ENCODE measurements at places on chromosomes 4 and X. TPM values are rescaled to one million over a fixed set of nuclear protein-coding genes. Genes with fewer than 3 reads are reported as not detected.

DNA sequence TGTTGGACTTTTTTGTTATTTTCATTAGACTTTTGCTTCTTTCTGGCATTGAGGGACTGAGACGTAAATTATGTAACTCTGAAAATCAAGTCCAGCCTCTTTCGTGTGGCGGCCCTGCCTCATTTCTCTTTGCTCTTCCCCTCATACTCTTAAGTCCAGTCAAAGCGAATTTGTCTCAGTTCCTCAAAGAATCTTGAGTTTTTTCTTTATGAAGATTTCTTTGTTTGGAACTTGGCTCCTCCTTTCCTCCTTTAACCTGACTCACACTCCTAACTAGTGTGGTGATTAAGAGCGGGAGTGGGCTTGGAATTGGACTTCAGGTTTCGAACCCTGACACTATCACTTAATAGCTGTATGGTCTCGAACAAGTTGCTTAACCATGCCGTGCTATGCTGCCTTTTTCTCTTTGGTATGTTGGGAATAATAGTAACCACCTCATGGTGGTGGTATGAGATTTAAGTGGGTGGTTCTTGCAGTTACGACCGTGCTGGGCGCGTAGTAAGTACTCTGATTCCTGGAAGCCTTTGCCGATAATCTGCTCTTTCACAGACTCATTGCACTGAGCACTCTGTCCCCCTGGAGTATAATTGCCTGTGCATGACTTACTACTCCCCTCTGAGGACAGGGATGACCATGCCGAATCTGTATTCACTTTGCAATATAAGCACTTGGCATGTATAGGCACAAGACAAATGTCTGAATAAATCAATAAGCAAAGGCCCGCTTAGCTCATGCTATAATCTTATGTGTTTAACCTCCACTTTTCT, 19.1 kb downstream of the FNIP2 start:
- no peak for DNase-seq

GRCh38 chr4:131551306-131551705, 1597.8 kb upstream of the PCDH10 start:
- no peak for DNase-seq

DNA sequence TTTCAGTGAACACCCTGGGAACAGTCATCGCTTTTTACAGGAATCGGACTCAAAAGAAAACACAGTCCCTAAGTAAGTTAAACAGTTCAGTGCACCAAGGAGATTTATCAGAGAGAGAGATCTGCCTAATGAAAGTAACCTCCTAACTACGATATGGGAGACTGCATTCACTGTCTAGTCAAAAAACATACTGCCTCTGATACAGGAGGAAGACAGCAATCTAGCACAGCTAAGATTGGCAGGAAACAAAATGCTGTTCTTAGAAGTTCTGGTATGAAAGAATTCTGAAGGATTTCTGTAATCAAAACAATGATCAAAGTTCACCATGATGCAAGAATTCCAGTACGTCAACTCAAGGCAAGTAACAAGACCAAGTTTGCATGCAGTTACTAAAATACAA, 92.8 kb downstream of the MAML3 start:
- no peak for DNase-seq

Gene KIT
- total RNA-seq, result 45.2 TPM

Gene PNCK
- total RNA-seq, result not detected

Gene PHKA1
- total RNA-seq, result 4.8 TPM

DNA sequence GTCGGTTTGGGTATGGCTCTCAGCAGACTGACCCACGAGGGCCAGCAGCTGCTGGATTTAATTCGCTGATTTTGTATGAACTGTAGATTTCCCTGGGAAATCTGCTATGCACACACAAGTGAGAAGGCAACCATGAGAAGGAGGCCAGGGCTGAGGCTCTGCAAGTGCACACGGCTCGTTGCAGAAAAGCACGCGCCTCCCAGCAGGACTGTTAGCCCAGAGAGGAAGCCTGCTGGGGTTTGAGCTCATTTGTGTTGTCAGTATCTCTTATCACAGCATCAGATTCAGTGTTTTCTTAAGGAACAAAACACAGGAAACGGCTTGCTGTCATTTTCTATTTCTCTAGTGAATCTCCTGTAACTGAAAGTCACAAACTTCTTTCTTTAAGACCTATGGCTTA, 296.2 kb upstream of the FAT1 start:
- no peak for DNase-seq

GRCh38 chrX:17474892-17475291, 99.9 kb downstream of the NHS start:
- DNase-seq, result no peak

DNA sequence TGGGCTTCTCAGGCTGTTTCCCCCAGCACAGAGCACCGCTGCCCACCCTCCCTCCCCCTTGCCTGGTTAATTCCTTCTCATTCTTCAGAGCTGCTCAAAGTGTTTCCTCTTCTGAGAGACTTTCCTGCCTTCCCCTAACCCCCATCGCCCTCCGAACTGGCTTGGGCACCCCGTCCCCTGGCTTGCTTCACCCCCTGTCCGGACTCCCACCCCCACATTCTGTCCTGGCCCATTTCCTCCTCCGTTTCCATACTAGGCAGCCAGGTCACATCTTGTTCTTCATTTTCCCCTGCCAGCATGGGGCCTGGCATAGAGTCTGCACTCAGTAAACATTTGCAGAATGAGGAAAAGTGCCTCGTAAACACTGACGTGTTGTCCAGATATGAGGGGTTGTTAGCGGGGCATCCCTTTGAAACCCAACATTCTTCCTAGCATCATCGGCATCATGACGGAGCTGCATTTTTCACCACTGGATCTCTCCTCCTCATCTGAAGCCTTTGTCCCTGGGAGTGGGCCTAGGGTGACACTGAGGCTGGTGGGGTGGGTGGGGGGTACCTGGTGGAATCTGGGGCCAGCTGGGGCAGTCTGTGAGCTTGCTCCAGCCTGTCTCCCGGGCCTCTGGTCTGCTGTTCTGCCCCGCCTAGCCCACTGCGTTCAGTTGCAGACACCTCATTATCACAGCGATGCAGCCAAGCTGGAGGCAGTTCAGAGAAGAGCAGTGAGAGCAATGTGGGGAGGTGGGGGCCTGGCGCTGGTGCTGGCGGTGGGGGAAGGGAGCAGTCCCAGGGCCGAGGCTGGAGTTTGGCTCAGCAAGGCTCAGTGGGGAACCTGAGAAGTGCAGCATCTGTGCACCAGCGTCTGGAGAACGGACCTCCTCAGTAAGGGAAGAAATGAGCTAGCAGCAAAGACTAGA, 149.4 kb upstream of the PJA1 start:
- DNase-seq, result no peak

- no peak for DNase-seq
Observed at GRCh38 chr4:172392741-172393140, 579.5 kb downstream of the GALNTL6 start.

Gene RHOXF1
- not detected for total RNA-seq

DNA sequence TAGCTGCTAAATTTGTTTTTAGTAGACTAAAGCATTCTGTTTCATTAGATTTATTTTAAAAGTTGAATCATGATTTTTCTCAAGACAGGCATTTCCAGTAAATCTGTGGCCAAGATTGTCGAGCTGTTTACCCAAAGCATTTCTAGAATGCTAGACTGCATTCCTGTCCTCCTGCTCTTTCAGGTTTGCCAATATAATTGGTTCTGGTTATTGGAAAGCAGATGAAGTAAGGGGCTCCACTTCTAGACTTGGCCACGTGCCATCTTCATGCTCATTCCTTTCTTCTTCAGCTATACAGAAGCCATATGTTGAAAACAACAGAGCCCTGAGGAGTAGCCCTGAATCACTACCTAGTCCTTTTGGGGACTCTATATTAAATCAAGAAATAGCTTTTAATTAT, 62.5 kb downstream of the PGRMC2 start:
- DNase-seq, result no peak

Gene PPEF1
- not detected for total RNA-seq

Gene CCNG2
- total RNA-seq, result 11.6 TPM

Gene CT45A2
- not detected for total RNA-seq

- DNase-seq, result no peak
Observed at GRCh38 chr4:72631296-72631695, 62.3 kb upstream of the ADAMTS3 start.

- DNase-seq, result no peak
Observed at GRCh38 chr4:98801259-98801725, 127.6 kb downstream of the EIF4E start.

DNA sequence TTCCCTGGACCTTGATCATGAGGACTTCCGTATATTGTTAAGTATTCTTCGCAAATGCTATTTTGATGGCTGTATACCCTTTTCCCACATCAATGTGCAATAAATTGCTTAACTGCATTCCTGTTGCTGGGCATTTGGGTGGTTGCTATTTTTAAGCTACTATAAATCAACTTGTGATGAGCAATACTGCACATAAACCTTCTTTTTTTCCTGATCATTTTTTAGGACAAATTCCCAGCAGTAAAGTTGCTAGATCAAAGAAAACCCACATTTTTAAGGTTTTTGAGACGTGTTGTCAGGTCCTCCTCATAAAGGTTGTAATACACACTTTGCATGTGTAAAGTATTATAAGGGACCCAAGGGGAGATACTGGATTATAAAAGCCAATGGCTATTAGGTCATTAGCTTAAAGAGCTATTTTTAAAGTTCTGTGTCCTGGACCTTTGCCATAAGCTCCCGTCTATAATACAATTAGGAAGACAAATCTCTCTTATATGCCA, 35.6 kb downstream of the LIMCH1 start:
- DNase-seq, result no peak

Gene BEX5
- total RNA-seq, result 1.3 TPM

GRCh38 chr4:26884026-26884425, 23.4 kb downstream of the STIM2 start:
- no peak for DNase-seq

Gene PCDH19
- total RNA-seq, result under 0.01 TPM

- DNase-seq, result no peak
Observed at GRCh38 chr4:165207016-165207430, 338 bp upstream of the KLHL2 start.

DNA sequence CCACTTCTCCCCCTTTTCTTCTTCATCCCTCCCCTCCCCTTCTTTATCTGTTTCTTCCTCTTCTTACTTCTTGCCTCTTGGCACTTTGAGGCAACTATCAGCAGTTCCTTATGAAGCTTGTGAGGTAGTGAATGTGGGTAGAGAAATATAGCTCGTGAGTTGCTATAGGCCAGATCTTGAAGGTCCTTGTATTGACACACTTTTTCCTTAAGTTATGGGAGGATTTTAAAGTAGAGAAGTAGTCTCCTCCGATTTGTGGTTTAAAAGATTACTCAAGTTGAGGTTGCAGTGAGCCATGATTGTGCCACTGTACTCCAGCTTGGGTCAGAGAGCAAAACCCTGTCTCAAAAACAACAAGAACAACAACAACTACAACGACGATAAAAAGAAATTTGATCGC, 3.4 kb upstream of the RRAGB start:
- DNase-seq, result no peak

Gene UGT2A1
- not detected for total RNA-seq

Gene ADGRG4
- total RNA-seq, result under 0.01 TPM

- DNase-seq, result no peak
Observed at GRCh38 chr4:26030260-26030667, 116.2 kb downstream of the SMIM20 start.

Gene NR0B1
- total RNA-seq, result 0.27 TPM

- no peak for DNase-seq
Observed at GRCh38 chr4:86960557-86960961, 25.7 kb downstream of the AFF1 start.

GRCh38 chr4:170581969-170582368, 492.2 kb upstream of the AADAT start:
- no peak for DNase-seq

DNA sequence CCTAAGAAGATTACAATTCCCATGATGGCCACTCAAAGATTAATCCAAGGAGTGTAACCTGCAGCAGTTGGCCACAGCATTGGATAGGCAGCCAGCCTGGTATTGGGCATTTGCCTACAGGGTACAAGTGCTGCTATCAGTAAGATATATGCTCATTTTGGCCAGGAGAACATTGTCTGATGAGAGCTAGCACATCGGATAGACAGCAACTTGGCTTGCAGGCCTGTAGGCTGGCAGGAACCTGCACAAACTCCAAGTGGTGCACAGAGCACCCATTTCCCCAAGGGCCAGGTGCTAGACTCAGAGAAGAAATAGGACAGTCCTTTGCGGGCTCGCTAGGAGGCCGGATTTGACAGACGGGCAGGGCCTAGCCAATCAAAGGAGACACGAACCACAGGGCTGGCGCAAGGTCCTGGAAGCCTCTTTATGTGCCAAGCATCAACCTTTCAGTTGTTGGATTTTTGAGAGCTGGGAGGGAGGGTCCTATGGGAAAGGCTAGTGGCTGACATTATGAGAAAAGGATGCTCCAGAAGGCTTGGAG, 11.7 kb upstream of the AP1AR start:
- DNase-seq, result no peak

Gene MND1
- total RNA-seq, result 0.54 TPM

Gene CYLC1
- total RNA-seq, result not detected

- no peak for DNase-seq
Observed at GRCh38 chr4:124753941-124754581, 41.5 kb upstream of the ANKRD50 start.

DNA sequence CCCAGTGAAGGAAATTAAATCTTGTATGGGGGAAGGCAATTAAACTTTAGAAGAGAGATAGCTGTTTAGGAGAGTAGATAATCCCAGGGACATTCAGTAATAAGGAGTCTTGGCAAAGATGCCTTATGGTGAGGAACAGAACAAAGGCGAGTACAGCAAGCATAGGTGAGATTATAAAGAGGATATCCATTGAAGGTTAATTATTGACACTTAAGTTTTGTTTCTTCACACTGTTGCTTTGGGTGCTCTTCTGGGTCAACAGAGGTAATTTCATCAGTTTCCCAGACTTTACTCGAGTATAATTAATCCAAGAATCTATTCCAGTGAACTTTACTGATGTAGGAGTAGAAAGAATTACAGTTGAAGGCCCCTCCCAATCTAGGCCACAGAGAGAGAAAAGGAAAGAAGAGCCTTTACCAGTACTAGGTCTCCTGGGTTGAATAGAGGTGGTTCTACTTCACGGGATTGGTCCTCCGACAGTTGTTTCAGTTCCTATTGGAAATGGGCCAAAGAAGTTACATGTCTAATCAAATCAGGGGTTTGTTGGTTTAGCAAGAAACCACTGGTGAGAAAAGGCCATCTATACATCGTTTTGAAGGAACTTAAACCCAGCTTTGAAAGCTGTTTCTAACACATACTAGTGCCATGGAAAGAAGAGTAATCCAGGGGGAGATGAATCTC, 27.2 kb downstream of the EPGN start:
- no peak for DNase-seq

DNA sequence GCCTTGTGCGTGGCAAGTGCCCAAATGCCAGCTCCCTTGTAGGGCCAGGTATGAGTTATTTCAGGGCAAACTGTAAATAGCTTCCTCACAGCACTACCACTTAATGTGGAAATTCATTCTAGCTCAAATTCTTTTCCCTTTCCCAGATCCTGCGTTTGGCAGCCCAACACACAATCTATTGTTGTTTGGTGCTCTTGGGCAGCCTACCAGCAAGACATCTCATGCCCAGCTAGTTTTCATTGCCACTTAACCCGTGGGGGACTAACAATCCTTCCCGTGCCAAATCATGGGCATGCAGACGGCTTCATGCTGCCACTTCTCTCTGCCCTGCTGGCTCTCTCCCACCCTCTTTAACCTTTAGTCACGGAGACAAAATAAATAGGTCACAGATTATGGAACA, 454.2 kb downstream of the GRIA2 start:
- DNase-seq, result no peak

Data from hematopoietic multipotent progenitor cell (in vitro differentiated cells).